Esophagus squamous epithelium (tissue), 5 donors: ENCODE measurements at places on chromosomes 1 and 21.

DNA sequence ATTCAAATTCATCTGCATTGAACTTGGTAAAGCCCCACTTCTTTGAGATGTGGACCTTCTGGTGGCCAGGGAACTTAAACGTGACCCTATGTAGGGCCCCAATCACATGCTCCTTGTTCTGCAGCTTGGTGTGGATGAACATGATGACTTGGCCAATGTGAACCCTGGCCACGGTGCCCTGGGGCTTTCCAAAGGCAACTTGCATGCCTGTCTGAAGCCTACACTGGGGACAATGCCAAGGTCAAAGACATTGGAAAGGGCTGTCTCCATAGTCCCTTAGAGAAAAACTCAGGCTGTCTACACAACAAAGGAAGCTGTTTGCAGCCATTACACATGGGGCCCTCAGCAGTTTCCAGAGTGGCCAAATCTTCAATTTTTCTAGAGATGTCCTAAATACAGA is 8.9 kb upstream of the VPS13D start:
- no peak for DNase-seq

- no peak for DNase-seq
These were observed 626.5 kb downstream of the NCAM2 start for GRCh38 chr21:21624674-21625073.

- DNase-seq = no peak
These were observed 135.5 kb downstream of the TGFB2 start for GRCh38 chr1:218480588-218481099.

- no peak for DNase-seq
These were observed 911 bp downstream of the LMO4 start for GRCh38 chr1:87329526-87330056.

- DNase-seq = no peak
These were observed 706 bp downstream of the C21orf91 start for GRCh38 chr21:17818186-17819113.

DNA sequence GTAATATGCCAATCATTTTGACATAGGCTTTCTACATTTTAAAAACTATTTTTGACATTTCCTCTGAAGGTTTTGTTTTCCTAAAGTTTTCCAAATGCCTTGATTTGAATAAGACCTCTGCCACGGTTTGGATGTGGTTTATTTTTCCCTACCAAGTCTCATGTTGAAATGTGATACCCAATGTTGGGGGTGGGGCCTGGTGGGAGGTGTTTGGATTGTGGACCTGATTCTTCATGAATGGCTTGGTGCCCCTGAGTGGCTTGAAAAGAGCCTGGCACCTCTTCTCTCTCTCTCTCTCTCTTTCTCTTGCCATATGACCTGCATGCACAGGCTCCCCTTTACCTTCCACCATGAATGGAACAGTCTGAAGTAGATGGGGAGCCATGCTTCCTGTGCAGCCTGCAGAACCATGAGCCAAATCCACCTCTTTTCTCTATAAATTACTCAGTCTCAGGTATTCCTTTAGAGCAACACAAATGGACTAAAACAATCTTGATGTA is 14.8 kb downstream of the MMEL1 start:
- no peak for DNase-seq

- no peak for DNase-seq
These were observed 15.1 kb upstream of the PADI3 start for GRCh38 chr1:17233675-17234320.

DNA sequence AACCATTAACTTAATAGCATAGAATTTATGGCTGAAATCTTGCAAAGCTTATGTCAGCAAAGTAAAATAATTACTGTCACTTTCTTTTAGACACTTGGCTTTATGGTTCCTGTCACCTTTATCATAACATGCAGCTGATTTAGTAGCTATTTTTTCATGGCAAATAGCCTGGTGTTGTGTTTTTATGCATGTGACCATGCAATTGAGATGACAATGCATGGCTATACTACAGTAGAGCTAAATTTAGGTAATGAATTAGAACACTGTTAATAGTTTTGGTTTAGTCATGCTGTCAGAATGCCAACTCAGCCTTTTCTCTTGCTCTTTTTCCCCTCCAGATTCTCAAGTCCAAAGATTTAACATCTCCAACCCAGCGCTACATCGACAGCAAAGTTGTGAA is 88.6 kb downstream of the TGFB2 start:
- no peak for DNase-seq

- DNase-seq = no peak
These were observed 948 bp downstream of the FBXO2 start for GRCh38 chr1:11653101-11653860.

- DNase-seq = no peak
These were observed 500 bp upstream of the DOCK7 start for GRCh38 chr1:62688687-62689085.

GRCh38 chr1:85708829-85709227 is 595 bp upstream of the ZNHIT6 start:
- DNase-seq = no peak

DNA sequence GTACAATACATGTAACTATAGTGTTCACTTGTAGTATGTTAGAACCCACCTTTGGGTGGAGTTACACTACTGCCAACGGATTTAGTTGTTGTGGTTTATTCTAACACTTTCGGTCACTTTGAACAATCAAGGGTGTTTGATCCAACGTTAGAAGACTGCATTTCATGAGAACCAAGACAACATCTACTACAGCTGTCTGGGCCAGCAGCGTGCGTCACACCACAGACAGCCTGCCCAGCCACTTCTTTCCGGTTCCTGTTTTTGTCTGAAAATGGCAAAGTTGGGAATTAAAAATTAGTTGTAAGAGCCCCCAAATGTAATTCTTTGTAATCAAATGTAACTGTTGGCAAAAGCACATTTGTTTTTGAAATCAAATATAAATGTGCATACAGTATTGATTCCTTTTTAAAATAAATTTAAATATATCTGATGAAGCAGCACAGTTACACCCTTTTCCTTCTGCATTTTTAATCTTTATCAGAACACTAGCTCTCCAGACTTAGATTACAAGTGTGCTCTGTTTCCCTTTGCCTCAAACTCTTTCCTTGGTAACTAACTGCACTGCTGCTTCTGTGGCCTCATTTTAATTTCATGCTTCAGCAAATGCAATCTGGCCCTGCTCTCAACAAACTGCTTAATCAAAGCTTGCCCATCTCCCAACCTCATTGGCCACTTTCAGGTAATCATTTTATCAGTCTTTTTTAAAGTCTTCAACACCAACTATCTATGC is 86.6 kb upstream of the DPH5 start:
- peak; percentile 6 for DNase-seq

DNA sequence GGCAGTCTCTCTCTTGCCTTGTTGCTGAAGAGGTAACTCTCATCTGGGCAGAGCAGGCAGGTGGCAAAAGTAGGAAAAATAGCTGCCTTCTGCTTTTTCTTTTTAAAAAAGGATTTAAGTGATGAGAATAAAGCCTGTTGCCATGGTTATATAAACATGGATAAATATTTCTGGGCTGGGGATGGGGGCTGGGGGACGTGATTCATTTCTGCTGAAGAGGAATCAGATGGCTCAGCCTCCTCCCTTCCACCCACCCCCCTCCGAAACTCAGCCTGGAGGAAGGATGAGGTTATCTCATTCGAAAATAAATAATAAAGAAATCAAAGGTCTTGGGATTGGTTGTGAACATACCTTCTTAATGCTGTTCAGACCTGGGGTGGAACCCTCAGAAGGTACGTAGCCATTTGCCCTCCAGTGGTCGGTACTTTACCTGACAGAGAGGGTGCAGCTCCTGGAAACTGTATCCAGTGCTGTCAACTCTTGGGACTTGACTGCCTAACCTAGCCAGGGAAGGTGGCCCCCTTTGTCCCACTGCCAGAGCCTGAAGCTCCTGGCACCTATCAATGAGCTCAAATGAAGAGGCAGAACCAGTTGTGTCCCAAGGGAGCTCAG is 3.8 kb upstream of the INKA2 start:
- DNase-seq = no peak

DNA sequence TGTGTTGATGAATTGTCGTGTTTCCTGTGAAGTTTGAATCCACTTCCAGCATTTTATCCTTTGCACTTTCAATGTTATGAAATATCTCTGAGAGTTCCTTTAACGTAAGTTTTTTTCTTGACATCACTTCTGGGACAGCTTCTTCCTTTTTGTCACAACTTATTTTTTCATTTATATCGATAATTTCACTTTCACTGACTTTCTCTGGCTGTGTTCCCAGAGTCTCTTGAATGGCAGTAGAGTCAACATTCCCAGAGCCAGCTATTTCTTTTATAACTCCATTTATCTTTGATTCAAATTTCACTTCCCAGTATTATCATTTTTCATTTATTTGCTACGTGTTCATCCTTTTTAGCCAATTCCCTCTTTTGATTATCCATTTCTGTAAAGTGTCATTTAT is 256.5 kb downstream of the PAPPA2 start:
- DNase-seq = no peak

- no peak for DNase-seq
These were observed 44.6 kb downstream of the WASF2 start for GRCh38 chr1:27445177-27445936.

GRCh38 chr1:219109424-219110018 is 64.2 kb upstream of the LYPLAL1 start:
- DNase-seq = no peak

DNA sequence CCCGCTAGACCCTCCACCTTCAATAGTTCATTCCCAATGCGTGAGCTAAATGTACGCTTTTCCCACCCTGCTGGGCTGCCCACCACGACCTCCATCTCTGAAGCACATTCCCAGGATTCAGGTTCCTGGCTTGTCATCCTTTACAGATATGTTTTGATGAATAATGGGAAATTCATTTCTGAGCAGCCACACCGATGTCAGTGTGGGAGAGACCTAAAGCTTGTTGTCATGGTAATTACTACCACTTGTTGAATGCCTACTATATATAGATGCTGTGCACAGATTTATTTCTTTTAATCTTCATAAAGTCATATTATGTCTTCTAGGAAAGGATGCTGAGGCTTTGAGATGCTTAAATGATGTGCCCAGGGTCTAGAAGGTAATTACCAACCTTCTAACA is 8.0 kb downstream of the RCSD1 start:
- no peak for DNase-seq

- no peak for DNase-seq
These were observed 112.7 kb upstream of the COA6 start for GRCh38 chr1:234260578-234260977.

GRCh38 chr21:31203431-31204054 is 140.5 kb downstream of the TIAM1 start:
- DNase-seq = no peak

DNA sequence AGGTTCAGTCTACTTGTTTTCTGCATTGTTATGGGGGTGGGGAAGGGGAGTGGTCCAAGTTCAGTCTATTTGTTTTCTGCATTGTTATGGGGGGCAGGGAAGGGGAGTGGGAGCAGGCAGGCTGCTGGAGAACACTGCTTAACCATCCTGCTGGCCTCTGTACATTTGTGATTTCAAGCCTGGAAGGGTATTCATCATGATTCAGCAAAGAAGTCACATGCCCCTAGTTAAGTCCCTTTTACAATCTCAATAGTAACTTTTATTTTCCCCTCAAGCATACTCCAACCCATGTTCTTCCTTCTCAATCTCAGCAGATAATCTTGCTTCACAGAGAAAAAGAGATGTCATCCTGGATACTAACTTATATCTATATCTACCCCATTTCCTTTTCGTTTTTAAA is 7.9 kb downstream of the LYST start:
- DNase-seq = no peak

- no peak for DNase-seq
These were observed 66.8 kb downstream of the ACBD6 start for GRCh38 chr1:180435566-180435965.

DNA sequence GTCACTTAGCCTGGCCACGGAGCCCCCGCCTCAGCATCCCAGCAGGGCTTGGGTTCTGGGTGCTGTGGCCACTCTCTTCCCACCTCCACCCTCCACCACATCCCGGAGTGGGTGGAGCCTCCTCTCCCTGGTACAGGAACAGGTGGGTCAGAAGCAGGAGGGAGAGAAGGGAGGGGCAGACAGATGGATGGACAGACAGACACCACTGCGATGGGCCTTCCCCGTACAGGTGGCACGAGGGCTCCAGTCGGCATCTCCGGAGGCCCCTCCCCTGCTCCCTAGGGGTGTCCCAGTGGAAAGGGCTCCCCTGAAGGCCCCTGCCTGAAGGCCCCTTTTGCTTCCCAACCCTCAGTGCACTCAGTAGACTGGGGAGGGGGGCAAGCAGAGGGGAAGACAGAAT is 96.9 kb upstream of the TARDBP start:
- DNase-seq = no peak
